Activated naive CD8-positive, alpha-beta T cell treated with anti-CD3 and anti-CD28 coated beads for 36 hours (primary cell): ENCODE measurements at places on chromosomes 1 and 21. TPM values are rescaled to one million over a fixed set of nuclear protein-coding genes. Genes with fewer than 3 reads are reported as not detected.

- H3K27ac ChIP-seq = no peak overlapping the region
- no peaks in the 10 kb centered on the region for H3K36me3 ChIP-seq
- no peak for DNase-seq
- no peak overlapping the region for H3K4me3 ChIP-seq
- no peaks in the 10 kb centered on the region for H3K27me3 ChIP-seq
These were observed 11.0 kb downstream of the CNTN2 start for GRCh38 chr1:205054013-205054412.

DNA sequence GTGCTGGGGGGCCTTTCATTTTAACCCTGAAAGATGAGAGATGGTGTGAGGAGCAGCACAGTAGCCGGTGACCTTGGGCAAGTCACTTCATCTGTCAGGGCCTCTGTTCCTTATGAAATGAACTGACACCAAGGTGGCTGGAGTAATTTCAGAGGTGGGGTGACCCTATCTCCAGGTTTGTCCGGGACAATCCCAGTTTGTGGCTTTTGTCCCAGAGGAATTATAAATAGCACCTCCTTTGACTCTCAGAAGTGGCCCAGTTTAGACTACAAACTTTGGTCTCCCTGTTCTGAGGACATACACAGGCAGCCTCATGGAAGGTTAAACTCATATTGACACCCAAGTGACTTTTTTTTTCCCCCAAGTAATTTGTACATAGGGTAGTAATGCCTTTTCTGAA lies 14.6 kb downstream of the ACTN2 start:
- no peaks in the 10 kb centered on the region for H3K36me3 ChIP-seq
- no peaks in the 10 kb centered on the region for H3K4me1 ChIP-seq
- no peak overlapping the region for H3K27ac ChIP-seq
- H3K4me3 ChIP-seq = no peak overlapping the region

GRCh38 chr1:70608815-70609214 lies 197.7 kb downstream of the CTH start:
- no peaks in the 10 kb centered on the region for H3K36me3 ChIP-seq
- no peaks in the 10 kb centered on the region for H3K4me1 ChIP-seq
- DNase-seq = no peak
- H3K27me3 ChIP-seq = peaks cover 4% of the 10 kb centered on the region
- H3K4me3 ChIP-seq = no peak overlapping the region

The GPR153 gene
- 0.56 TPM for total RNA-seq

The CFAP74 gene
- 0.46 TPM for total RNA-seq

The LHX4 gene
- not detected for total RNA-seq

The AK5 gene
- total RNA-seq = 6.6 TPM
